Astrocyte of the spinal cord (primary cell): ENCODE measurements at places on chromosomes 1 and 21.

- peak; percentile 37 for DNase-seq
These were observed 1.6 kb downstream of the DDI2 start for GRCh38 chr1:15618655-15619525.

- no peak for DNase-seq
These were observed 12.0 kb upstream of the PRELP start for GRCh38 chr1:203463469-203464062.

DNA sequence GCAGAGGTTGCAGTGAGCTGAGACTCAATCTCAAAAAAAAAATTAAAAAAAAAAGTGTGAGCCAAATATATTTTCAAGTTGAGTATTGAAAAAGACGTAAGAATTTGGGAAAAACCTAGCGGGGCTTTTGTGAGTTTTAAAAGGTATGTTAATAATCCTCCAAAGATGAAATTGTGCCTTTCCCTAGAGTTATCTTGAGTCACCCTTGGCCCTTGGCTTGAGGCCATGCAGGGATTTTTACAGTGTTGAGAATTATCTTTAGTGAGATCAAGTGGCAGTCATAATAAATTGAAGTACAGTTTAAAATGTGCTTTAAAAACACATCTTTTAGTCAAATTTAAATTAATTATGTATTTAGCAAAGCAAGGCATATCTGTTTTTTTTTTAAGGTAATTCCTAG lies 32.7 kb downstream of the PPP2R5A start:
- DNase-seq: no peak

DNA sequence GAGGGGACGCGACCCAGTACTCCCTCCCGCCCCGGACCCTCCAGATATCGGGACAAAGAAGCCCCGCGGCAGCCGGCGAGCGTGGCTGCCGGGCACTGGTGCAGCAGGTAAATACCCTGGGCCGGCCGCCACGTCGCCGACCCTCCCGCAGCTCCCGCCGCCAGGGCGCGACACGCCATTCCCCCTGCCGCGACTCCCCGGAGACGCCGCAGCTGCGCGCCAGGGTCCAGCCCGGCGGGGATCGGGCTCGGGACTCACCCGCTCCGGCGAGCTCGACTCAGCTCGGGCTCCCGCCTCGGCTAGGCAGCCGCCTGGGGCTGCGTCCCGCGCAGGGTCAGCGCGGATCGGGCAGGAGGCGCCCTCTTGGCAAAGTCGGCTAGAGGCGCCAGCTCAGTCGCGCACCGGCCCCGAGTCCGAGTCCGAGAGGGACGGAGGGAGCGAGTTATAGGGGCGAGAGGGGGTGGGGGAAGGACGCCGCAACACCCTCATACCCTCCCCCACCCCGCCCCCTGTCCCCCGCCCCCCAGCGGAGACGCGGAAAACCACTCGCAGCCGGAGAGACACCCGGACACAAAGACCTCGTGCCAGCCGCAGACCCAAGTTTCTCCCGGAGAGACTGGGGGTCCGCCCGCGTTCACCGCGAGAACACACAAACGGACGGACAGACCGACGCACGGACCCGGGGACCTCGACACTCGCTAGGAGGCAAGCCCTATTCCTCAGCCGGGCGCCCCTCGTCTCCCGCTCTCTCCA lies 985 bp downstream of the SYT6 start:
- DNase-seq: peak; percentile 12

GRCh38 chr1:32507021-32507420 lies 32.2 kb upstream of the ZBTB8A start:
- DNase-seq: no peak

GRCh38 chr1:10835822-10836421 lies 39.5 kb upstream of the CASZ1 start:
- peak; percentile 30 for DNase-seq

GRCh38 chr1:229447809-229448252 lies 13.9 kb upstream of the ACTA1 start:
- no peak for DNase-seq

- no peak for DNase-seq
These were observed 31.7 kb downstream of the RASSF5 start for GRCh38 chr1:206538901-206539640.

- DNase-seq: no peak
These were observed 1.8 kb upstream of the C1orf74 start for GRCh38 chr1:209786146-209786545.

GRCh38 chr21:15741510-15741909 lies 11.7 kb downstream of the USP25 start:
- peak; percentile 67 for DNase-seq

- DNase-seq: no peak
These were observed 1402.6 kb downstream of the MRPL39 start for GRCh38 chr21:24204641-24205040.

DNA sequence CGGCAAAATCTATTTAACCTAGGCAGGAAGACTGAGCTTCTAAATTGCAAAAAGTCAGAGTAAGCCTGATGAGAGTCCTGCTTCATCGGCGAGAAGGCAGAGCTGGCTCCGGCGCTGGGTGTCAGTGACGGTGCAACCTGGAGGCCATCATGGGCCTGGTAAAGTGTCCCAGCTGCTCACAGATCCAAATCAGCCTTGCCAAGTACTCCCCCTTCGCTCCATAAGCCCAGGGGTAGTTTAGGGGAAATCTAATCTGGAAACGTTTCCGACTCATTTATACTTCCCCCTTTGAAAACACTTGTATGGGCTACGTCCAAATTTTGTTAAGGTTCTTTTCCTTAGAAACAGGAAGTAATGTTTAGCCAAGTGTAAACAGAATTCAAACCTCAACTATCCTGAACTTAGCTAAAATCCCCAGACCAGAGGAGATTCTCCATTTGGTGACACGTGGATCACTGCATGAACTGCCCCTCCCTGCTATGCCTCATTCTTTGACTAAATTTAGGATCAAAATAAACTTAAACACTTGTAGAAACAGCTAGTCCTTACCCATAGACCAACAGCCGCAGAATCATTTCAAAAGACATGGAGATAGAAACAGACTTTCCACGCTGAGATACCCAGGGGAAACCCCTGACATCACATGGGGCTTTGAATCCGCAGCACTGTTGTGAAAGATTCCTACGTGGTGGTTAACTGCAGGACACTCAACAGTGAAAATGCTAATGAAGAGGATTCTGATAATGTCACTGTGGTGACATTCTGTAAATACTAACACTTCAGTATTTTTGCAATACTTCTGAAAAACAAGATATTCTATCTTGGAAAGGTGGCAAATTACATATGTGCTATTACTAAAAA lies 172.7 kb downstream of the TGFBR3 start:
- peak; percentile 19 for DNase-seq

DNA sequence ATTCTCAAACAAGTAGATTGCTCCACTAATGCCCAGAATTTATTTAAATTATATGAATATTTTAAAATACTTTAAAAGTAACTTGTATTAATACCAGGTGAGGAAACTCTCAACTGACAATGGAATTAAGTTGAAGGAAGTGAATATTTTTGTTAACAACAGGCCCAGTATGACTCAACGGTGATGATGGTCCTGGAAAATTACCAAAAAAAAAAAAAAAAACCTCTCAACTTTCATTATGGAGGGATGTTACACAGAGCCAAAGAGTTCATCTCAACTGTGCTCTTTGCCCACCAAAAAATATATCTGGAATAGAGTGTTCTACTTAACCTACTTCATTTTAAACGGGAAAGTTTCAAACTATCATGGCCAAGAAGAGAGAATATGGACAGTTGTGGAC lies 28.3 kb downstream of the CFH start:
- DNase-seq: peak; percentile 77

DNA sequence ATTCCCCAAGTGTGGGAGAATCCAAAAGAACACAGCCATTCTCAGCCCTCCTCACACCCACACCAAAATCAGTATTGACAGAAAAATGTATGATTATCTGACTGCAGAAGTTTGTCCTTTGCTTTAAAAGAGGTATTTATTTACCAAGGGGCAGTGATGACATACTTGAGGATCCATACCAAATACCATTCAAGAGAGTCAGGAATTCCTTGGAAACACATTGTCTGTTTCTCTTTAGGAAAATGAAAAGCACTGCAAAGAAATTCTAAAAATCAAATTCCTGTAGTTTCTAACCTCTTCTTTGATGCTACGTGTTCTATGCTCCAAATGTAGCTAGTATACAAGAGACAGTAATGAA lies 509.6 kb upstream of the CXADR start:
- peak; percentile 63 for DNase-seq

DNA sequence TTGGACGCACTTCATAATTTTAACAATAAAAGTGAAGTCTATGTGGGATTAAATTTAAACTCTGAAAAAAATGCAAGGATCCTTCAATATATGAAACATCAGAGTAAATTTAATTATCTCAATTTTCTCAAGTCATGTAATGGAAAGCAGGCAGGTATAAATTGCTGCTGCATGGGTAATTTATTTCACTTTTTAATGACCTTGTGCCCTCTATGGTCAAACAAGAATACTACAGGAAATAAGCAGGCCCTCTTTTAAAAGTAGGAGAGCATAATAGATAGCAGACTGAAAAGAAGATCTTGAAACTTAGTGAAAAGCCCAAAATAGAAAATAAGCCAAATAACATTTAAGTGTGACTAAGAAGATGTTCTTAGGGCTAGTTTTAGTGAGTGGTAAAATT lies 22.9 kb downstream of the BCAS2 start:
- DNase-seq: no peak

- DNase-seq: peak; percentile 49
These were observed 301.7 kb upstream of the KAZN start for GRCh38 chr1:14296795-14297194.

DNA sequence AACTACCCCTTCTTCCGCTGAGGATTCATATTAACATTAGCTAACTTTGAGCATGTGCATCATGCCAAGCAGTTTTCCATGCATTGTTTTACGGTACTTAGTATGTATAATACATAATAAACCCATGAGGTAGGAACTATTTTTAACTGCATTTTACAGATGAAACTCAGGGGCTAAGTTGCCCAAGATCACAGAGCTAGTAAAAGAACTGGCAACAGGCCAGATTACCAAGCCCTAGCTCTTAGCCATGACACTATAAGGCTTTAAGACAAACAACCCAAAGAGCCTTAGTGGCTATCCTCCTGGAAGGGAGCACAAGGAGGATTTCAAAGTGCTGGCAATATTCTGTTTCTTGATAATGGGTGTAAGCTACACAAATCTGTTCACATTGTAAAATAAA lies 6.1 kb downstream of the AK2 start:
- DNase-seq: peak; percentile 24

GRCh38 chr1:167924543-167925231 lies 10.8 kb upstream of the ADCY10 start:
- DNase-seq: no peak
